ENCODE measurements at places on chromosomes 2 and 18.
A peak's percentile ranks its signal among the peaks of the same experiment; 100 is the strongest.

DNA sequence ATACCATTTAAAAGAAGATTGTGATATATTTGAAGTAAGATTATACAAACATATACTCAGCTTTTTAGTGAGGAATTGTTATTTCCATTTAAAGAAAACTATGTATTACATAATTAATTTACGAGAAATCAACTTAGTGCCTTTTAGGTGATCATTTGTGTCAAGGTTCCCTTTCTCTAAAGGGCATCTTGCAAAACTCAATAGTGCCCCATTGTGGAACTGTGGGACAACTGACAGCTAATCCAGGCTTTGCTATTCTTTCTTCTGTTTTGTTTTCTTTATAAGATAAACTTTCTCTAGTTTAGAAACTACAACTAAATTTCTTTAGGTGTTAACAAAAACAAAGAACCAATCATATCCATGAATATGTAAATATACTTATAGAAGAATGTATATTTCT lies 24.3 kb upstream of the VIT start:
- DNase-seq = no peak

DNA sequence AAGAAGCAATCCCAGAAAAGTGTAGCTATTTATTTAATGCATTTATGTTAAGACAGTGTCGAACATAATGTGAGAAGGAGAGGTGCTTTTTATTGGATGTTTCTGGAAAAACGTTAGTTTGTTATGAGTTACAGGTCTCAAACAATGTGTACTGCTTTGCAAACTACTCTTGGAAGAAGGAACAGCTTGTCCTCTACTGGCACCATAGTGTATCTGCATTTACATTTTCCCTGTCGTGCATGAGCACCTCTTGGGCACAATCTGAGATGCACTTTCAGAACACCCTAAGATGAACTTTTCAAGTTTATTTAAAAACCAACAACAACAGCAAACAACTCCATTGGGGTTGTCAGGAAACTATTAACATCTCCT lies 22.8 kb downstream of the CCNYL1 start:
- DNase-seq = no peak

- DNase-seq = no peak
Measured at GRCh38 chr2:110669079-110669478, 8.8 kb downstream of the BUB1 start.

- peak; percentile 79 for DNase-seq
Measured at GRCh38 chr2:85405201-85406059, 4.7 kb downstream of the CAPG start.

DNA sequence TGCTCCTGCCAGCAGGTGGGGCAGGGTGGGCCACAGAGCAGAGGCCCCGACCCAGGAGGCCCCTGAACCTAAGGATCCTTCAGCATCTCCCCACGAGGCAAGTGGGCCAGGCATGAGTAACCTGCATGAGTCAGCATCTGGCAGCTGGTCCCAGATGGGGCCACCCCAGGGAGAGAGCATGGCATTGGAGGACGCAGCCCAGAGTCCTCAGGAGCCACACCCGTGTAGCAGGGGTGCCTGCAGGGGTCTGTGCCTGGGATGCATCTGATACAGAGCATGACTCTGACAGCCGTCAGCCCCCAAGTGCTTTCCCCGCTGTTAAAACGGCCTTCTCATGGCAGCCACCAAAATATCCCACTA lies 185.6 kb upstream of the SALL3 start:
- no peak for DNase-seq

- DNase-seq = no peak
Measured at GRCh38 chr18:43563780-43564179, 286.5 kb upstream of the SYT4 start.

DNA sequence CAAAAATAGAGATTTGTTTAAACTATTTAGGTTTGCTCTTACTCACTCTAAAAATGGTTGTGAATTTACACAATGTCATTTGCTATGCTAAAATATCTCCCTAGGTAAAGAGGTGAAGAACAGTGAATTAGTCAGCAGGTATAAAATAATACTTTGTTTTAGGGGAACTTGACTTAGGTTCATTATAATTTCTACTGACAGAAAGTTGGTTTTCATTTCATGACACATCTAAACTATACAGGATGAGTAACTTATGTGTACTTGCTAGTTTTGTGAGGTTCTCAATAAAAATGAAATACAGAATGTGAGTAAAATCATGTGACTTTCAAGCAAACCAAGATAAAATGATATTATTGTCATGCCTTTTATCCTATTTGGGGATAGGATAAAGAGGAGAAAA lies 66.0 kb downstream of the DIS3L2 start:
- DNase-seq = no peak

GRCh38 chr2:201419986-201420385 lies 31.3 kb downstream of the TRAK2 start:
- no peak for DNase-seq

GRCh38 chr18:40055262-40055661 lies 1899.8 kb upstream of the PIK3C3 start:
- no peak for DNase-seq

GRCh38 chr2:119369845-119370244 lies 3.1 kb downstream of the DBI start:
- no peak for DNase-seq

GRCh38 chr18:12373116-12373770 lies 3.8 kb downstream of the AFG3L2 start:
- no peak for DNase-seq

- DNase-seq = no peak
Measured at GRCh38 chr2:199646439-199646838, 188.7 kb upstream of the SATB2 start.

GRCh38 chr2:122412360-122412759 lies 656.9 kb downstream of the TSN start:
- DNase-seq = no peak

DNA sequence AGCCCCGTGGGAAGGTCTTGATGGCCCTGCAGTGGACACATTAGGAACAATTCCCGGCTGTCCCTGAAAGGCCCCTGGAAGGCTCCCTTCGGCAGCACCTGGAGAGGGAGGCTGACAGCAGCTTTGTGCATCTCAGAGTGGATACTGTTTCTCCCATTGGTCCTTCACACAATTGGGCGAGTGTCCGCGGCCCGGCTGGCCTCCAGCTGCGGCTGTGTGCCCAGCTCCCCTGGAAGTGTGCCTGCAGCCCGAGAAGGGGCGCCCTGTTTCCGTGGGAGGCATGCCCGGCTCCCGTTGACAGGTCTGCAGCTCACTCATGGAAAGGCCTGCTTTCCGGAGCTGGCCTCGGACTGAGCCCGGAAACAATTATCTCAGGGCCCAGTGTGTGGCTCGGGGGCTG lies 103.7 kb downstream of the LPIN1 start:
- no peak for DNase-seq

- DNase-seq = no peak
Measured at GRCh38 chr2:224221455-224221913, 180.4 kb downstream of the FAM124B start.

GRCh38 chr18:7349181-7349837 lies 118.4 kb downstream of the LRRC30 start:
- DNase-seq = no peak

DNA sequence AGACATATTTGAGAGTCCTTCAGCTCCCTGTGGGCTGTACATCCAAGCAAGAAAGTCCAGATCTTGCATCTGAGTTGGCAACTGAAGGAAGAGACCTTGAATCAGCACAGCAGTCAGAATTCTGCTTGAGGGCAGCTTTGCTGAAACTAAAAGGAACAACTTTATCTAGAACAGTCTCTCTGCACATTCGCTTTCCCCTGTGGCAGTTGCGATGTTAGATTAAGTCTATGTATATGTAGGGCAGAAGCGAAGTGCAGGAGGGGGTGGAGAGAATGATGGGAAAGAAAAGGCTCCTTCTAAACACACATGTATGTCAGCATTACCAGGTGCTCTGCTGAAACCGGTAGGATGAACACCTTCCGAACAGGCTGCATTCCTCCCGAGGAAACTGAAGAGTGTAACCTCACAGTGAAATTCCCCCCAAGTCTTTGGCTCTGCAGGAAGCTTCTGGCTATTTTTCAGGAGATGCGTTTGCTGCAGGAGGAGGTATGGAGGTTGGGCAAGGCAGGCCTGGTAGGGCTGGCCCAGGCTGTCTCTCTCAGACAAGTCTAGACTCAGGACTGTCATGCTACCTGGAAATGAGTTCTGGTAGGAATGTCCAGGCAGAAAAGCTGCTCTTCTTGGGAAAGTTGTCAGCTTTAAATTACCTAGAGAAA lies 70.0 kb upstream of the ATL2 start:
- no peak for DNase-seq

- DNase-seq = no peak
Measured at GRCh38 chr18:53093636-53094035, 753.6 kb downstream of the DCC start.

DNA sequence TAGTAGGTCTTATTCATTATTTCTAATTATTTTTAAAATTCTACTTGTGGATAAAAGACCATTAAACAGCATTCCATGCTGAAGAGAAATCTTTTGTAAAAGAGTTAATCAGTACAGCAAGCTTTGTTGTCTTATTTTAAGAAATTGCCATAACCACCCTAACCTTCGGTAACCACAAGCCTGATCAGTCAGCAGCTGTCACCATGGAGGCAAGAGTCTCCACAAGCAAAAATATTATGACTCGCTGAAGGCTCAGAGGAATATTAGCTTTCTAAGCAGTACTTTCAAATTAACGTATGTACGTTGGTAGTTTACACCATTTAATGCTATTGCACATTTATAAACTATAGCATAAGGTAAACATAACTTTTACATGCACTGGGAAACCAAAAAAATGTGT lies 650.5 kb upstream of the LINC00305 start:
- no peak for DNase-seq

GRCh38 chr2:10303694-10304378 lies 1.1 kb downstream of the HPCAL1 start:
- DNase-seq = peak; percentile 61

DNA sequence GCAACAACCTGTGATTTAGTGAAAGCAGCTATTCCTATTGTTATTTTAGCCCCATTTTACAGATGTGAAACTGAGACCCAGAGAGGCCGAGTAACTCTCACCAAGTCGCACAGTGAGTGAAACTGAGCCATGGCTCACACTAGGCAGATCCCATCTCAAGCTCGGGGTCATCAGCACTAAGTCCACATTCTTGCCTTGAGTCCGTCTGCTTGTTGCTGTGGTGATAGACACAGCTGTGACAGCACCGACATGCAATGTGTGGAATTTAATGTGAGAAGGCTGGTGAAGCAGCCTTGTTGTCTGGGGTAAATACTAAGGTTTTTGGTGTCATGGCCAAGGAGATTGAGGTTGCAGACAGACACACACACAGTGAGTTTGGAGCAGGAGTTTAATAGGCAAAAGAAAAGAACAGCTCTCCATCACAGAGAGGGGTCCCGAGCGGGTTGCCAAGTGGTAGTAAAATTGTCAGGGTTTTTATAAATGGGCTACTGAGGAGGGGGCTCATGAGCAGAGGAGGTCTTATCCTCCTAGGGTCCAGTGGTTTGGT lies 40.2 kb upstream of the GMCL1 start:
- no peak for DNase-seq

- no peak for DNase-seq
Measured at GRCh38 chr18:79915161-79916127, 36.0 kb downstream of the SLC66A2 start.

- DNase-seq = no peak
Measured at GRCh38 chr2:235149736-235150135, 197.9 kb downstream of the SH3BP4 start.

GRCh38 chr2:201378496-201379397 lies 21.6 kb upstream of the FLACC1 start:
- no peak for DNase-seq

DNA sequence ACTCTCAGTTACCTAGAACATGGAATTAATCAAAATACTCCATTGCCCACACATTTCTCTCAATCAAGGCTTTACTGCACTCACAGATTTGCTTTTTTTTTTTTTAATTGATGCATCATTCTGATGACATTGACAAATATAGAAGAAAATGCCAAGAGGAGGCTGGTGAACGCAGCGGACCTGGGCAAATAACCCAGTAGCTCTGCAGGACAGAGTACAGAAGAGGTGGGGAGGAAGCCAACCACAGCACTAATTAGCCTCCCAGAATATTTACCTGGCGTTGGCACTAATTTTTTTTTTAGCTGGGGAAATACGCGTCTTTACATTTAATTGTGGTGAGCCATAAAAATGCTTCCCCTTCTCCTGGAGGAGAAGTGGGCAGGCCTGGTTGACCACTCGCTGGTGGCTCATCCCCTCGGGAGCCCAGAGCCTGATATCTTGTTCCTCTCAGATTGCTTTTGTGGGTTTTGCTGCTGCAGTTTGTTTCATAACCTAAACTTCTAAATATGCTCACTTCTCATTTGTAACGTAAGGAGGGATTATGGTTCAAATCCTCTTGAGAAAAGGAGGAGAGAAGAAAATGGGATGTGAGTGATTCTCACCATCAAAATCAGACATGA lies 165.8 kb upstream of the EPB41L3 start:
- no peak for DNase-seq

GRCh38 chr2:98793275-98793674 lies 62.3 kb upstream of the MGAT4A start:
- DNase-seq = no peak

GRCh38 chr2:153953761-153954160 lies 82.0 kb downstream of the GALNT13 start:
- no peak for DNase-seq

DNA sequence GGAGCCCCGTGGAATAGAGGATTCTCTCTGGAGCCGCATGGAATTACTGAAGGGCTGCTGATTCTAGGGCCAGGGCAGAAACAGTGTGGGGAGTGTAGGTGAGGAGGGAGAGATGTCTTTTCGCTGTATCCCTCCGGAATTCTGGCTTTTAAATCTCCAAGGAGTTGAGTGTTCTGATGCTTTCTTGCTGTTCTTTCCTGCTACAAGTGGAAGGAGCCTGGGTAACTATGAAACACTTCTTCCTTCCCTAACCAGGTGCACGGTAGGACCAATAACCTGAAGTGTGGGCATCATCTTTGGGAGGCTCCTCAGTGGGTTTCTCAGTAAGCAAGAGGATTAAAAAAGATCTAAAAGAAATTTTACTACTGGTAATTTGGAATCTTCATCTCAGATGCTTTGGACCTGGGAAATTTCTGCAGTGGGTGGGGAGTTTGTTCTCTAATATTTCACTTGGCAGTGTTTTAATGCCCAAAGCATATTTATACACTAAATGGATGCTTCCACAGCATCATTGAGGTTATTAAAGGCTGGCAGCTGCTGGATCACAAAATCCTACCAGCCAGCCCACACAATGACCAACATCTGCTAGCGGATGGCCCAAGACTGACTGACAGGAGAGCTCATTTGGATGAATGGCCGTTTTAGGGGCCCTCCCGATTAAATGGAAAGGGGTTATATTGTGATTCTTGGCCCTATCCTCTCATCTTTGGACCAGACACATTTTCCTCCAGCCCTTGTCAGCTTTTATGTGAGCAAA lies 2.1 kb downstream of the EML6 start:
- no peak for DNase-seq

DNA sequence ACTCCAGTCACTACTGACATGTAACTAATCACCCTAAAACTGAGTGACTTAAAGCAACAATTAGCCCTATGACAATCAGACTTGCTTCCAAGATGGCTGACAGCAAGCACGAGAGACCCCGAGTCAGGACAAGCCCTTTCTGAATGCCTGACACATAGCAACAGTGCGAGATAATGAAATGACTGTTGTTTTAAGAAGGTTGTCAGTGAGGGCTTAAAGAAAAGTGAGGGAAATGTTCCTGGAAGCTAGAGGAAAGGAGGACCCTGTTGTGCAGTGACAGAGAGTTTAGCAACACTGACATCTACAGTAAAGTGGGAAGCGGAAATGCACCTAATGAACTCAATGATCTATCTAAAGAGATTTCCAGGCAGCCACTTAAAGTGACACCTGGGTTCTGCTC lies 163.1 kb downstream of the STK39 start:
- DNase-seq = no peak

GRCh38 chr2:44744961-44745892 lies 196.3 kb upstream of the SIX3 start:
- no peak for DNase-seq

- no peak for DNase-seq
Measured at GRCh38 chr2:230939066-230939591, 14.1 kb upstream of the GPR55 start.

Data from stimulated activated naive CD8-positive, alpha-beta T cell treated with anti-CD3 and anti-CD28 coated beads, Interleukin-15, Interleukin-2, amounts not matched to agents 100 U/mL and 50 U/mL, for 24 hours (primary cell).